ENCODE measurements at places on chromosomes 2 and 18.

- no peak for DNase-seq
Observed at GRCh38 chr2:221792971-221793521, 220.9 kb upstream of the EPHA4 start.

GRCh38 chr2:51535763-51536162 is 503.8 kb upstream of the NRXN1 start:
- DNase-seq: no peak

DNA sequence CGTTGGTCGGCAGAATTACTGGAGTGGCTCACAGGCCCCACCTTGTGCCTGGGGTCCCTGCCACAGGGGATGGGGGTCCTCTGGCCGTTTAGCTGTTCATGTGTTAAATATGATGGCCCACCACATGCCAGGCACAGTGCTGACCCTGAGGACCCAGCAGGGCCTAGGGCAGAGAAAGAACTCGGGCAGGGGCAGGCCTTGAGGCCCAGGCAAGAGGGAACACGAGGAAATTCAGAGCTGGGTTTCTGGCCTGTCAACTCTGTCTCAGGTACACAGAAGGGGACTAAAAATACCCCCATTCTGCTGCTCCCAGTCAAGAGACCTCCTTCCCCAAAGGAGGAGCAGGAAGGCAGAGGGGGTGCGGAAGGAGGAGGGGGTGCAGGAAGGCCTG is 66.2 kb downstream of the DNMT3A start:
- no peak for DNase-seq

- DNase-seq: no peak
Observed at GRCh38 chr2:37370666-37371065, 26.2 kb downstream of the QPCT start.

GRCh38 chr2:205808486-205809121 is 126.3 kb downstream of the NRP2 start:
- no peak for DNase-seq

All from stimulated activated CD8-positive, alpha-beta memory T cell treated with anti-CD3 and anti-CD28 coated beads, Interleukin-4, amount 100 ng/mL, for 24 hours (primary cell).